NCI-H524 (cell line): ENCODE measurements at places on chromosomes 2 and 18.

- DNase-seq = no peak
Observed at GRCh38 chr2:76579911-76580310, 869.2 kb upstream of the GCFC2 start.

- no peak for DNase-seq
Observed at GRCh38 chr2:236554629-236555282, 14.9 kb upstream of the ACKR3 start.

- DNase-seq = no peak
Observed at GRCh38 chr18:61833978-61834377, 58.8 kb downstream of the RNF152 start.

DNA sequence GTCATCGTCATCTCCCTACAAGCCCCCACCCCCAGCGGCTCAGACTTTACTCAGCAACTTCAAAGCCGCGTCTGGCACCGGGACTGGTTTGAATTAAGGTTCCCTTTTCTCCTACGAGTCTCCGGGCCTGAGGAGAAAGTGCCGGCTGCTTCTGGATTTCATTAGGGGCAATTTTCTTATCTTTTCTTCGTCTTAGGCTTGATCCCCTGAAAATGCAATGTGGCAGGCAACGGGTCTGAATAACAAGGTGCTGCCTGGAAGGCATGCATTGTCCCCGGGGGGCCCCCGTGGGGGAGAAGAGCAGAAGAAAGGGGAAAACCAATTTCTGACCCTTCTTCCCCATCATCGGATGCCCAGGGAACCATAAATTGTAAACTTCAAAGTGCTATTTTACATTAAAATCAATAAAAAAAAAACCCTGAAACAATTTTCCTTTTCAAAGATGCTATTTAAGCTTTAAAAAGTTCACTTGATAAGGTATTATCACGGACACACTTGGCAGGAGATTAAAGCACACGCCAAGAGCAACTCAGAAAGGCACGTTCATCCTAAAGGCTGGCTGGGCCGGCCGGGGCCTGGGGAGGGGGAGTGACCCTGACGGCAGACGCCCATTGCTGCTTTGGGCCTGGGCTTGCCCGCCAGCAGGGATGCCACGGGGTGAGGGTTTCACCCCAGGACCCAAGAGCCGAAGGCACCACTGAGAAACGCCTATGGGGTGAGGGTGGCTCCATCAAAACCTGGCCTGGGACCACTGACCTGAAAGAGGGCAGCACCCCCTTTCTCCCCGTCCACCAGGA is 230.4 kb downstream of the TWIST2 start:
- DNase-seq = no peak

GRCh38 chr2:179275253-179276012 is 10.8 kb upstream of the SESTD1 start:
- no peak for DNase-seq

DNA sequence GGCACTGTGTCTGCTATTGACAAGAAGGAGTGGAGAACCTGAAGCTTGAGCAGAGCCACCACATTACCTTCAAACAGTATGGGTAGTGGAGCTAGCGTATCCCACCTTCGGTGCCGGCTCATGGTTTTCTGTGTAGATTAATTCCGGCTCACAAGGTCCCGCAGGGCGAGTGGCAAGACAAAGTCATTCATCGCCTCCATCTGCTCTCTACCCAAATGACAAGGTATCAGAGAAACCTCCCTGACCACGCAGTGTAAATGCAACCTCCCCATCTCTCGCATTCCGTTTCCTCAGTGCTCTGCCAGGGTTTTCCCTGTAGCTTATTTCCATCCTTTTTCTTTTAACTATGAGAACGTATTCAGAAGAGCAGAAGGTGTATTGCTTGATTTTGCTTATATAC is 79.8 kb downstream of the MAP4K4 start:
- no peak for DNase-seq

GRCh38 chr2:156505696-156506095 is 69.5 kb downstream of the GPD2 start:
- no peak for DNase-seq

- DNase-seq = no peak
Observed at GRCh38 chr2:136021976-136022375, 36.5 kb upstream of the DARS1 start.

DNA sequence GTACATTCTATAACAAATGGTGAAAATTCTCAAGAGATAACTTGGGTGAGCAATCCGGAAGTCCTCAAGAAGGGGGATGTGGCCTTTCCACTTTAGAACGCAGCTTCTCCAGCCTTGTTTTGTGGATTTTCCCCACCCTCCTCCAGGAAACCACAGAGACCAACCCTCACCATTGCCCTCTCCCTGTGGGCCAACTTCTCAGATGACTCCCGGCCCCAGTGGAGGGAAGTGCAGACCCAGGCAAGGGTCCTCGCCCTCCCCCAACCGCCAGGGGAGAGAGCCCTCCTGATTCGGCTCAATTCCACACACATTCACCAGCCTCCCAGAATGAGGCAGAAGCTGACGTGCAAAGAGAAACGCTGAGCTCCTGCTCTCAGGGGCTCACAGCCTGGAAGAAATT is 277.2 kb downstream of the EIPR1 start:
- DNase-seq = no peak

- no peak for DNase-seq
Observed at GRCh38 chr2:235939471-235939870, 228.7 kb downstream of the GBX2 start.

DNA sequence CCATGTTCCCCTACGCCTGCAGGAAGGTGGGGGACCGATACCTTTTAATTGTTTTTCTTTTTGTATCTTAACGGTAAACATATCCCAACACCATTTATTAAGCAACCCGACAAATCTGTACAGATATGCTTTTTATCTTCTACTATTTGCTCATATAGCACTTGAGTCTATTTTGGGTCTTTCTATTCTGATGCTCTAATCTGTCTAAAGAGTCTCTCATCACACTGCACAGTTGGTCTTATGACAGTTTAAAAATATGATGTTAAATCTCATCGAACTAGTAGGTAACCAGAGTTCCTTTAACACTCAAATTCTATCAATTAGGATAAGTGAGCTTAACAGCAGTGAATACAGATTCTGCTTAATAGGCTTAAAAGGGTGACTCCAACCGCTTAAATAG is 111.6 kb downstream of the SOCS6 start:
- peak; percentile 64 for DNase-seq

- DNase-seq = no peak
Observed at GRCh38 chr2:109305490-109306167, 176.6 kb downstream of the SH3RF3 start.

DNA sequence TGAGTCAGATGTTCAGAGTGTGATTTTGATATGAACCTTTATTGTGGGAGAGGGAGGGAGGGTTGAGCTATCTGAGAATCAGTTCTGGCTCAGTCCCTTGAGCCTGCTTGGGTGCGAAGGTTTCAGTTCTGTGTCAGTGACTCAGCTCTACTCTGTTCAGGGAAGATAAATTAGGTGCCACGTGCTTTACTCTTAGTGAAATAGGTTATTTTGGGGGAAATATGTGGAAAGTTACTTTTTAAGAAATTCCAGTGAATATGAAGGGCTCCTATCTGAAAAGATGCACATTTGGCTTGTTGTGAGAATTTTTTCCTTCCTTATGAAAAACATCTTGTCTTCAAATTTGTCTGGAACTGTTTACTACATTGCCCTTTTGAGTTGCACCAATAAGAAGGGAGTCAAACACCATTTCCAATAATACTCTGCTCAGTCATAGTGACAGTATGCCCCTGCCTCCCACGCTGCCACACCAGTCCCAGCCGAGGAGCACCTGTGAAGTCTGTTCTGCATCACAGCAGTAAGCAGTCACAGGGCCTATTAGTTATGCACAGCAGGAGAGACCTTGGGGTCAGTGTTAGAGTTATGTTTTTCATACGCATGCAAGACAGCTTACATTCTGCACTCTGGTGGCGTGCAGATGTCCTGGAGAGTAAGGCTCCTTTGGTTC is 32.8 kb upstream of the DNAH7 start:
- DNase-seq = no peak

DNA sequence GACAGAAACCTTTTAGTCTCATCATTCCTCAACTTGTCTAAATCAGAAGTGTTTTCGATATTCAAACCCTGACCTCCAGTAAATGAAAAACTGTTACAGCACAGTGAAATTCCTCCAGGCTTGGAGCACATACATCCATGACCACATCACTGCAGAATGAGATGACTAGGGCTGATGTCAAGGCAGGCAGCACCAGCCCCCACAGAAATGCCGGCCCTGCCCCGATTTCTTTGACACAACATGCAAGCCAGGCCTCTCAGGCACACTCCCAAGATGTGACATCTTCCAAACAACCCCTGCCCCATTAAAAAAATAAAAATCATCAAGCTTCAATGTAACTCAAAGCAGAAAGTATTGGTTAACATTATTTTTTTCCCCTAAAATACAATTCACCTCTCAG is 103.3 kb downstream of the CTAGE1 start:
- DNase-seq = no peak
